ENCODE measurements at places on chromosomes 2 and 18.

GRCh38 chr2:209519906-209520305, 96.1 kb downstream of the MAP2 start:
- no peak for DNase-seq

- DNase-seq = no peak
These were observed 138.5 kb downstream of the DYM start for GRCh38 chr18:49321797-49322461.

- no peak for DNase-seq
These were observed 213.4 kb upstream of the BOD1L2 start for GRCh38 chr18:56933472-56933871.

DNA sequence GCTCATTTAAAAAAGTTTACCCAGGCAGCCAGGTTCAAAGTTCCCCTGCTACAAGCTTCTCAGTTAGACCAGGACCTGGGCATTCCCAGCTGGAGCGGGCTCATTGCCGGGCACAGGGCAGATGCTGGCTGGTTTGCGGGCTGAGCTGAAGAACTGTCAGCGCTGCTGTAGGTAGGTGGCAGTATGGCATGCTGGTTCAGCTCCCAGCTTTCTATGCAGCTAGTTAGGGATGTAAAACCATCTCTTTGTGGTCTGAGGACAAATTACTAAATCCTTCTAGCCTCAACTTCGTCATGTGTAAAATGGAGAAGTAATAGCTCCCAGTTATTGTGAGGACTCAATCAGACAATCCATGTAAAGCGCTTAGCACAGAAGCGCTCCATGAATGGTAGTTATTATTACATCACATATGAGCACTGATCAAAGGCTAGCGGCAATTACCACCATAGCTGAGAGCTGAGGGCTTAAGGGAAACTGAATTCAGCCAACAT, 2.4 kb upstream of the LDLRAD4 start:
- peak; percentile 29 for DNase-seq

- no peak for DNase-seq
These were observed 89.2 kb upstream of the CD226 start for GRCh38 chr18:70036771-70037347.

DNA sequence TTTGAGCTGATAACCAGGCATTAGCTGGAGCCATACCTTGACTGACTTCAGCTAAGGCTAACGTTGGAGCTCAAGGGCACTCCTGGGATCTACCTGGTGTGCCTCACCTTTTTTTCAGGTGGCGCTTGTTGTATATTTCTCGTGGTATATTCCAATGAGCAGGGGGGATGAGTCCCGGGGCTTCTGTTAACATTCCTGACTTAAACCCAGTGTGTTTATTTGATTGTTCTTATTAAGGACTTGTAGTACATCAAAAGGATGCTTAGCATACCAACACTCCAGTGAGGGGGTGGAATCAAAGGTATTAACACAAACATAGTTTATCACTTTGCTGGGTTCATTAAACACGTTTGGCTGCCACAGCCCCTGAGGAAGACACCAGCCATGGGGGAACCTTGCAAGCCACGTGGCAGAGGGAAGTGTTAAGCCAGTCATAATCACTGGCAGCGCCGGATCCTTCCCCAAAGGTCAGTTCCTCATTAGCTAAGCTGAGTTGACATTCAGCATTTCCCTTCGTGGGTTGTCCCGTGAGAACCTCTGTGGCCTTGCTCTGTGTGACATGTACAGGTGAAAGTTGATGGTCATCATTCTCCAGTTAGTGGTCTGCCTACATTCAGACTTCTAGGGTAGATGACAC, 119.5 kb upstream of the MCFD2 start:
- DNase-seq = no peak

DNA sequence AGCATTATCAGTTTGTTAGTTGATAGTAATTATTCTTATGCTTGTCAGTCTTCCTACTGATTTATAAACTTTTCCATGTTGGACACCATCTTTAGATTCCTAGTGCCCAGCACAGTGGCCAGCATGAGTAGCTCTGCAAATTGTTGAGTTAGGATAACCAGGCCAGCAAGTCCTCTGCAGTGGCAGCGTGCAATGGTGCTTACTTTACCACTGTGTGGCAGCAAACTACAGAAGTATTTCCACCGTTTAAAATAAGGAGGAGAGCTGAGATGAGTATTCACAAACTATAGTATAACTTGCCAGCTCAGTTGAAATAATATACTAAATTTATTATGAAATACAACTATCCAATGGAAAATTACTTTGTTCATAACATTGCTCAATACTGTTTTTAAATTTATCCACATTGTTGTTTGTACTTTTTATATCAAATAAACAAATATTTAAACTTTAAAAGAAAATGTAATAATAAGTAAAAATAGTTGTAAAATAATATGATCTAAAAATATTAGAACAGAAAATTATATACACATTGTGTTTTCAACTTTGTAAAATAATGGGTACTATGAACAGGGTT, 9.3 kb upstream of the THADA start:
- no peak for DNase-seq
